ENCODE measurements at places on chromosomes 4 and X.

DNA sequence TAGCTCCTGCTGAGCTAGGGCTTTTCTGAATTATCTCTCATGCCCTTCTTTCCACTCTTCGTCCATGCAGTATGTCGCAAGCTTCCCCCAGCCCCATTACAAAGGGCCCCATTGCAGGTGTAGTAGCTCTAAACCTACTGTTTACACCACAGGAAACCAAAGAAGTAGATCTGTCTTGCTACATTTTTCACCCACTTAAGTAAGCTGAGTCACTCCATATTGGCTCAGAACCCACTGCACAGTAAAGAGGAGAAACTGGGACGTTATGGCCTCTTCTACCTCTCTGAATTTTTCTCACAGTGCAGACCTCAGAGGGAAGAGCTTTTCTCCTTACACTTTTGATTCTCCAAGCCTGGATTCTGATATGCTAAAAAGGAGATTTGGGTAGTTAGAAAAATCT, 200.2 kb downstream of the SMARCA1 start:
- DNase-seq: no peak

- DNase-seq: no peak
Observed at GRCh38 chrX:44020693-44021092, 47.5 kb upstream of the NDP start.

- no peak for DNase-seq
Observed at GRCh38 chr4:156547891-156548290, 423.7 kb downstream of the PDGFC start.

- DNase-seq: no peak
Observed at GRCh38 chr4:168731706-168732414, 235.0 kb downstream of the PALLD start.

DNA sequence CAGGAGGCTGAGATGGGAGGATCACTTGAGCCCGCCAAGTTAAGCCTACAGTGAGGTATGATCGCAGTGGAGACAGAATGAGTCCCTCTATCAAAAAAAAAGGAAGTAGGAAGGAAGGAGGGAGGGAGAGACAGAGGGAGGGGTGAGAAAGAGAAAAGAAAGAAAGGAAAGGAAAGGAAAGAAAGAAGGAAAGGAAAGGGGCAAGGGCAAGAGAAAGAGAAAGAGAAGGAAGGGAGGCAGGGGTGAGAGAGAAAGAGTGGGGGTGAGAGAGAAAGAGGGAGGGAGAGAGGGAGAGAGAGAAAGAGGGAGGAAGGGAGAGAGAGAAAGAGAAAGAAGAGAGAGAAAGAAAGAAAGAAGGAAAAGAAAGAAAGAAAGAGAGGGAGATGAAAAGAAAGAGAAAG, 13.2 kb downstream of the ELF2 start:
- DNase-seq: no peak

GRCh38 chr4:85895755-85896154, 420.8 kb downstream of the ARHGAP24 start:
- DNase-seq: no peak

GRCh38 chr4:67393699-67394281, 151.5 kb downstream of the CENPC start:
- DNase-seq: peak; percentile 19

DNA sequence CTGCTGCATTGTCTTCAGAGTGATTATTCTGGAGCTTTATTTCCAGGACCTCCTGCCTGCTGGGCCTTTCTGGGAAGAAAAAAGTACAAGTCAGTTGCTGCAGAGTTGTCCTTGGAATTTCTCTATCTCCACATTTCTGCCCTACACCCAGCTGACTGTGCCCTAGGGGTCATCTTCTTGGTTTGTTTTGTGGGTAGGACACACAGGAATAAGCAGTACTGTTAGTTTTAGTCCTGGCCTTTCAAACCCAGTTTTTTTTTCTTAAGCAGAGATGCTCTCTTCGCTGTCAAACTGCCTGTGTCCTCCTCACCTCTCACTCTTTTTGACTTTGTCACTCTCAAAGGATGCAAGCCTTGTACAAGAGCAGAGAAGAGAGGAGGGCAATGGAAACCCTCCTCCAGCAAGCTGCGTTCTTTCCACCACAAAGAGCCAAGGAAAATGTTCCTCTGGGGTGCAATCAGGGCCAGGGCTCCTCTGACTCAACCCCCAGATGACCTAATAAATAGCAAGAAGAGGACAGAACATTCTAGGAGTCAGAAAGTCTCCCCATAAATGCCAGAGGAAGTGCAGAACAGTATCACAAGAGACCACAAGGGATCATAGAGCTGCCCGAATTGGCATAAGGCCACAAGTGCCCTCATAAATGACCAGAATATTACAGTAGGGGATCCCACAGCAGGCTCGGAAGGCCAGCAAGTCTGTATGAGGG, 186.2 kb downstream of the RCHY1 start:
- DNase-seq: no peak

DNA sequence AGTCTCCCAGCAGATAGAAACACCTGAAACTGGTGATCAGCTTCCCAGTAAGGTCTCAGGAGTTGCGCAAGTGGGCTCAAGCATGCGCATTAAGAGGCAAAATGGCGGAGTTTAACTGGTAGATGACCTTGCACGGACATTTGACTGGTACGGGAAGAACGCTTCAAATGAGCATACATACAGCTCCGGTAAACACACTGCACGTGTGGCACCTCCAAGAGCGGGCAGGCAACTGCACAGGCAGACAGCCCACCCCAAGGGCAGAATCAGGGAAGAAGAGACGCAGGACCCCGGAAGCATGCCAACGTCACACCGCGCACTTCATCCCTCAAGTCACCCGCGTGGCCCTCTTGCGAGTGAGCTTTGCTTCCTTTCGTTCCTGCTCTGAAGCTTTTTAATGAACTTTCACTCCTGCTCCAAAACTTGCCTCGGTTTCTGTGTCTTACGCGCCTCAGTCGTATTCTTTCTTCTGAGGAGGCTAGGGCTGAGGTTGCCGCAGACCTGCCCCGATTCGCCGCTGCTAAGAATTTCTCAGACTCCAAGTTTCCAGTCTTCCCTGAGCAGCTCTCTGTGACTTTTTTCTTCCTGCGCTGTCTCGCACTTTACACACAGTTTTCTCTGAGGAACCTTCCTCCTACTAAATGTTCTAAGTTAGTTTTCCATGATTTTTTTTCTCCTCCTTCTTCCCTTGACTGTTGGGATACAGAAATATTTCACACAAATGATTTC, 180.7 kb upstream of the ZFP42 start:
- DNase-seq: no peak

DNA sequence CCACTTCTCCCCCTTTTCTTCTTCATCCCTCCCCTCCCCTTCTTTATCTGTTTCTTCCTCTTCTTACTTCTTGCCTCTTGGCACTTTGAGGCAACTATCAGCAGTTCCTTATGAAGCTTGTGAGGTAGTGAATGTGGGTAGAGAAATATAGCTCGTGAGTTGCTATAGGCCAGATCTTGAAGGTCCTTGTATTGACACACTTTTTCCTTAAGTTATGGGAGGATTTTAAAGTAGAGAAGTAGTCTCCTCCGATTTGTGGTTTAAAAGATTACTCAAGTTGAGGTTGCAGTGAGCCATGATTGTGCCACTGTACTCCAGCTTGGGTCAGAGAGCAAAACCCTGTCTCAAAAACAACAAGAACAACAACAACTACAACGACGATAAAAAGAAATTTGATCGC, 3.4 kb upstream of the RRAGB start:
- DNase-seq: no peak

DNA sequence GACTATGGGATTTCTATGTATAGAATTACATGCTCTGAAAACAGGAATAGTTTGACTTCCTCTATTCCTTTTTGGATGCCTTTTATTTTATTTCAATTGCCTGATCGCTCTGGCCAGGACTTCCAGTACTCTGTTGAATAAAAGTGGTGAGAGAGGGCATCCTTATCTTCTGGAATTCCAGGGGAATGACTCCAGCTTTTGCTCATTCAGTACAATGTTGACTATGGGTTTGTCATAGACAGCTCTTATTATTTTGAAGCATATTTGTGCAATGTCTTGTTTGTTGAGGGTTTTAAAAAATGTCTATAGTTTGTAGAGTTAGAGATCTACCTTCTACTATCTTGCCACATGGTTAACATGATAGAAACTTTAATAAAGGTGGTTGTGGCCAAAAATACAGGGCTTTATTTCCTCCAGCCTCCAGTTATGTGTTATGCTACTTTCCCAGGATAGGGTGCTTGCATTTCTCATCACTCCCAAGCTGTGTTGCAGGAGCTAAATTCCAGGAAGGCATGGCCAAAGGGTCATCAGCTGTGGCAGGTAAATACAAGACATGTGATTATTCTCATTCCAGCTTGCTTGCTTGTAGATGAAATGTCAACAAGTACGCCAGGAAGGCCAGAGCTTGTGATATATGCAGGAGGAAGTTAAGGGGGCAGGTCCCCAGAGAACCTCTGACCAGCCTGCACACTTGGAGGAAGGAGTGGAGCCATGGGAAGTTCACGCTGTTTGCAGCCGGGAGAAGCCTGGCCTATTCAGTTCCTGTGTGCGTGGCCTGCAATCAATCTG, 142.4 kb upstream of the CPXCR1 start:
- no peak for DNase-seq

GRCh38 chr4:53497487-53498244, 93.6 kb downstream of the LNX1 start:
- peak; percentile 38 for DNase-seq

- DNase-seq: no peak
Observed at GRCh38 chr4:1244081-1244977, 4.6 kb downstream of the CTBP1 start.

Measured in amniotic stem cell (primary cell).